ENCODE measurements at places on chromosomes 13 and 19.
A peak's percentile ranks its signal among the peaks of the same experiment; 100 is the strongest.

DNA sequence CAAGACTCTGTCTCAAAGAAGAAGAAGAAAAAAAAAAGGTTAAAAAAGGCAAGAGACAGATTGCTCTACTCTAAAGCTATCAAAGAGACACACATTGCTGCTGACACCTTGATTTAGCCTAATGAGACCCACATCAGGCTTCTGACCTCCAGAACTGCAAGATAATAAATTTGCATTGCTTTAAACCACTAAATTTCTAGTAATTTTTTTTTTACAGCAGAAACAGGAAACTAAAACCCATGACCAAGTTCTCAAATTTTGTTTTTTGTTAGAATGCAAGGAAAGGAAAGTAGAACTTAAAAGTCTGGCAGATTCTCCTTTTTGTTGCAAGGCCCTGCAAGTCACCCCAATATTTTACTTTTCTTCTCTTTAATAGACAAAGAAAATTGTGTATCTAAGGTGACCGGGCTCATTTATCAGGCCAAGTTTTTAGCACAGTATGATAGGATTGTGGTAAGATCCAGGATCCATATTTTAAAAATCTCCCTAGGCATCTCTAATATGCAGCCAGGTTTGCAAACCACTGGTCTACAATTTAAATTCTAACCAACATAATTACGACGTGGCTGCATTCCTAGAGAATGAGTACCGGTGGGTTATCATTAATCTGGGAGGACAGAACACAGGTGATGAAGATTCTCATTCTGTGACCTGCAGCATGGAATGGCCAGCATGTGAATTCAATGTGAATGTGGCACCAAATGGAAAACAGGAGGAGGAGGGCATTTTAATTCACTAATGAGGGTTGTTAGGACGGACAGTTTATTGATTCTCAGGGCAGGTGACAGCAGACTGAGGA is 56.7 kb upstream of the MED4 start:
- DNase-seq, result no peak

DNA sequence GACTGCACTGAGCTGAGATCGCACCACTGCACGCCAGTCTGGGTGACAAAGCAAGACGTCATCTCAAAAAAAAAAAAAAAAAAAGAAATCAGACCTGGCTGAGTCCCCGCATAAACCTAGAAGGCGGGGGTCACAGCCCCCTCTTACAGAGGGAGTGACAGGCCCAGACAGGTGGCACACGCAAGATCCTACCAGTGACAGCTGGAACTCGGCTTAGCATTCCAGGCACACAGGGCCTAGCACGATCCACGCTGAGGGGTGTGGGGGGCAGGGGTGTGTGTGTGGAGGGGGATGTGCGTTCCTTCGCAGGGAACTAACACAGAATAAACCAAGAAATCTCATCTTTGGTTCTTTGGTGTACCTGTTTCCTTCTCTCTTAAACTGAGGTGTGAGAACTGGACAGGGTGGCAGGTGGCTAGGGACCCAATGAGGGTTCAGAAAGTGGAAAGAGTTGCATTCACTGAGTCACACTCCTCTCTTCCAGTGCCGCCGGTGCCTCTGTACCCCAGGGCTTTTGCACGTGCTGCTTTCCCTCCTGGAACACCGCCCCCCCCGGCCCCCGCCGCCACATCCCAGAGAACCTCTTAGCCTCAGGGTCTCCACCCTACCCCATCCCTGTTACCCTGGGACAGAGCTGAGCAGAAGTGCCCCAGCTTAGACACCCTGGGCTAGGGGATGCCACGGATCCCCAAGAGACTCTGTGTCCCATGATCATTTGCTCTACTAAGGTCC is 5.0 kb downstream of the SGTA start:
- no peak for DNase-seq

GRCh38 chr13:47112903-47113299 is 216.0 kb upstream of the HTR2A start:
- no peak for DNase-seq

DNA sequence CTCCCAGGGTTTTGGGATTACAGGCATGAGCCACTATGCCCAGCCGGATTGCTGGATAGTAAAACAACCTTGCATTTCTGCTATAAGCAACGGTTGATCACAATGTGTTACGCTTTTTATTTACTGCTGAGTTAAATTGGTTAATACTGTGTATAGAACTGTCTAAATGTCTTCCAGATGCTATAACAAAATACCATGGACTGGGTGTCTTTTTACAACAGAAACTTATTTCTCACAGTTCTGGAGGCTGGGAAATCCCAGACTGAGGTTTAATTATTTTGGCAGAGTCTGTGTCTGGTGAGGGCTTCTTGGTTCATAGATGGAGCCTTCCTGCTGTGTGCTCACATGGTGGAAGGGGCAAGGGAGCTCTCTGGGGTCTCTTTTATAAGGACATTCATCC is 65.5 kb downstream of the ING1 start:
- no peak for DNase-seq

DNA sequence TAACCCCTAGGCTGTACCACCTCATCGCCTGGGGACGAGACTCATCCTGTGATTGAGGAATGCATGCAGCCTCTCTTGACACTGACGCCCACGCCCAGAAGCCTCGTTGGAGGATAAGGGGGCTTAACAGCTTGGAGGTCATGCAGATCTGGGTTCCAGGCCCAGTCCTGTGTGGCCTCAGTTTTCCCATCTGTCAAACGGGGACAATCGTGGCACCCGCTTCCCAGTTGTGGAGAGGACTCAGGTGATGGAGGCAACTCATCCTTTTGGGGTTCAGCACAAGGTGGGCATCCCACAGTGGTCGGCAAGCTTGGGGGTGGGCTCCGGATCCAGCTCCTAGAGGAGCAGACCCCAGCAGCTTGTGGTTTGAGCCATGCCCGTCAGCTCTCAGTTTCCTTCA is 1.4 kb upstream of the LGI4 start:
- DNase-seq, result no peak

- DNase-seq, result no peak
Observed at GRCh38 chr19:51325161-51325976, 13.9 kb downstream of the IGLON5 start.

DNA sequence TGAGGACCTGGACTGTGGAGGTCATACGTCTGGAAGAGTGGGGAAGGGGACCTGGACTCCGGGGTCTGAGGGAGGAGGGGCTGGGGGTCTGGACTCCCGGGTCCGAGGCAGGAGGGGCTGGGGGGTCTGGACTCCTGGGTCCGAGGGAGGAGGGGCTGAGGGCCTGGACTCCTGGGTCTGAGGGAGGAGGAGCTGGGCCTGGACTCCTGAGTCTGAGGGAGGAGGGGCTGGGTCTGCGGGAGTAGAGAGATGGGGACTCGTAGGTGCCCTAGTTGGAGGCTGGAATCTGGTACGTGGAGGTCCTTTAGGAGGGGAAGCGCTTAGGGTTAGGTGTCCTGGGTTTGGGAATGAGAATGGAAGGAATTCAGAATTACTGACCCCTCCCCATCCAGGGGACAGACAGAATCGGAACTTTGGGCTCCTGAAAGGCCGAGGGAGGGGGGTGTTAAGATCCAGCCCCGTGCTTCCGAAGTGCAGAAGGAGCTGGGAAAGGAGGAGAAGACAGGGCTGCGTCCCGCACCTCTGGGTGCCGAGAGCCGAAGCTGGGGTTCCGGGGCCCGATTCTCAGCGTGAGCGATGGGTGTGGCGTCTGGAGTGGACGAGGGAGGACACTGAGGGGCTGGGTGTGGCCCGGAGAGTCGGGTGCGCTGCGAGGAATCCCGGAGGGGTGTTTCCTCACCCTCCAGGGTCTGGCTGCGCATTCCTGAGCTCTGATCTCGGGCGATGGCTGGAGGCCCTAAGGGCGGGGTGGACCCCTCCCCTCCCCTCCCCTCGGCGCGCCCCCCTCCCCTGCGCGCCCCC is 608 bp downstream of the MYADM start:
- DNase-seq, result peak; percentile 75

DNA sequence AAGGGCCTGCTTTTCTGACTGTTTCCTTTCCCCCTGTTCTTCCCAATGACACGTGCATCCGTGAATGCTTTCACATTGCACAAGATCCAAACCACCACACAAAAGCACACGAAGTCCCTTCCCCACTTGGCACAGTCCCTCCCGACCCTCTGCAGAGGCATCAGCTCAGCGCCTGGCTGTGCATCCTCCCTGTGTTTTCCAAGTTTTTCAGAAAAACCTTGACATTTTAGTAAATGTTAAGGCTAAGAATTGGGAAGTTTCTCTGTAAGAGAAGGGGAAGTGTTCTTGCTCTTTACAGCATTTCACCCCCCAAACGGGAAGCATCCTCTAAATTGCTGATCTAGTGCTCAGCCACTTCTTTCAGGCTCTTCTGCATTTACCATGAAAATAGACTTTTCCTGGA is 94.5 kb upstream of the TM9SF2 start:
- DNase-seq, result no peak

Data from mesothelial cell of epicardium (in vitro differentiated cells).